ENCODE measurements at places on chromosomes 1 and 21. TPM values are rescaled to one million over a fixed set of nuclear protein-coding genes. Genes with fewer than 3 reads are reported as not detected.

DNA sequence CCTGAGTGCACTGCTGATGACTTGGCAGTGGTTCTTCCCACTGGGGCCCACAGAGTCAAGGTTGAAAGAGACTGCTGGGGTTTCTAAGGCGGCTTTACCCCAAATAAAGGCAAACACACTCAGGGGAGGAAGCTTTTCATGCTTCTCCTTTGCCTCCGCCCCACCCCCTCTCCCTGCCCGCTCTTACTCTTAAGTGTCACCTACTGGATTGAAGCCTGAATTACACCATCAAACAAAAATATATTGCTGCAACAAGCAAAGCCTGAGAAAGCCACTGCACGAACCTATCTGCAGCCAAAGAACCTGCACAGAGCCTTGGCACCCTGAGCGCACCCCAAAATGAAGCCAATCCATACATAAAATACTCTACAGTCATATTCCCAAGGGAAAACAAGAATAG is 63.1 kb downstream of the PTGFR start:
- DNase-seq, result no peak

DNA sequence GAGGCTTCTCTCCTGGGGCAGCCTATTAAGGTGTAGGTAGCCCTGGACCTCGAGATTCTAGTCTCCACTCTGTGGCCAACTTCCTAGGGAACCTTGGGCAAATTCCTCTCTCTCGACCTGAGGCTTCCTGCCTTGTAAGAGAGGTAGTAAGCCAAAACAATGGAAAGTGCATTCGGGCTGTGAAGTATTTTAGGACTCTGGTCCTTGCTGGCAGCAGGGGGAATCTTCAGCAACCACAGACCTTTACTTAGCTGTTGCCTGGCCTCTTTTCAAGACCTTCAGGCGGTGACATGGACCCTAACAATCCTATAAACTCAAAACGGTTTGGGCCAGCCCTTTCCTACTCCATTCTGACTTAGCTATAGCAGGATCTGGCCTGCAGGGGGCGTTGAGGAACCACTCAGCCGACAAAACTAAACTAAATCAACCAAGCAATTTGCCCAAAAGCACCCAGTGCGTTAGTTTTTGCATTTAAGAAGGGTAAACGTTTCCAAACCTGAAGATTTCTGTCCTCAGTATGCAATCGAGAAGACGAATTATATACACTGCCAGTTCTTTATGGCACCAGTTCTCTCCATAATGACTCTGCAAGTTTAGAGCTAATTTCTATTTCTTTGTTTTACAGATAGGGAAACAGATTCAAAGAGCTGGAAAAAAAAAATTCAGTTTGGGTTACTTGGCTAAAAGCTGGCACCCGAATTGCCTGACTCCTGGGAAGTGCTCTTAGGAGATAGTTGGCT is 10.9 kb upstream of the SESN2 start:
- DNase-seq, result peak; percentile 91

GRCh38 chr1:7859406-7859805 is 6.5 kb upstream of the UTS2 start:
- DNase-seq, result no peak

DNA sequence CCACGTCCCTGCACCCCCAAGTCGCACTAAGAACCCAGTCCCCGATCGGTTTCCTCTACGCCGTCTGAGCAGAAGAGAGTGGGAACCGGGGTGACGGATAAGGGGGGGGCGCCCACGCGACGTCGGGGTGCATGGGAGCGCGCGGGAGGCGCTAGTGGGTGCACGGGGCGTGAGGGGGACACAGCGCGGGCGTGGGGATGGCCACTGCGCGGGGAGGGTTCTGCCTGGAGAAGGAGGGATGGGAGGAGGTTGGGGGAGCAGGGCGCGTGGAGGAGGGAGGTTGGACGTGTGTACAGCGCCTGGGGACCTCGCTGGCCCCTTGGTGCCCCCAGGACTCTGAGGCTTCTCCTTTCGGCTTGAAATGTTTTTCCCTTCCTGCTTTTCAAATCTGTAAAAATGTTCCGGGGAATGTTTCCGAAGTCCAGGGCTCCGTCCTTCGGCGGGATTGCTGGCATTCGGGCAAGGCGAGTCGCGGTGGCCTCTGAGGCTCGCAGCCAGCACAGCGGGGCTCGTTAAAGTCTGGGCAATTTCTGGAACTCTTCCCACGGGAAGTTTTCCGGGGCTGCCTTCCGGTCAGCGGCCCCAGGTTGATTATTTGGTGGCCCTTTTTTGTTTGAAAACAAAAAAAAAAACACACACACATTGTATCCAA is 13.1 kb downstream of the RNF220 start:
- no peak for DNase-seq

DNA sequence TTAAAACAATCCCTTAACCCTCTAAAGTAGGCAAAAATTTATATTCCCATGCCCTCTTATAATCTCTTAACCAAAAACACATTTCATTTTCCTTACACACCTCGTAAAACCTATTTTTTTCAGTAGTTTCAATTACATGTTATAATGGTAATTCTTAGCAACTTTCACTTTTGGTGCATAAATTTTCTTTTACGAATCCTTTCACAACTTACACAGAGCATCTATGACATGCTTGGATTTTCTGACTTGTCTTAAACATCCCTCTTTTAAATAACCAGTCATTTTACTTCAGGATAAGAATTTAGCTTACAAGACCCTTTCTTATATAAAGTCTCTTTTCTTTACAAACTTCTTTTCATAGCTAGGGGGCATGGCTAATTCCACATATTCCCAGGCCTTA is 8.9 kb upstream of the MRPL55 start:
- no peak for DNase-seq

- no peak for DNase-seq
Observed at GRCh38 chr1:238360474-238360873, 469.8 kb upstream of the ZP4 start.

DNA sequence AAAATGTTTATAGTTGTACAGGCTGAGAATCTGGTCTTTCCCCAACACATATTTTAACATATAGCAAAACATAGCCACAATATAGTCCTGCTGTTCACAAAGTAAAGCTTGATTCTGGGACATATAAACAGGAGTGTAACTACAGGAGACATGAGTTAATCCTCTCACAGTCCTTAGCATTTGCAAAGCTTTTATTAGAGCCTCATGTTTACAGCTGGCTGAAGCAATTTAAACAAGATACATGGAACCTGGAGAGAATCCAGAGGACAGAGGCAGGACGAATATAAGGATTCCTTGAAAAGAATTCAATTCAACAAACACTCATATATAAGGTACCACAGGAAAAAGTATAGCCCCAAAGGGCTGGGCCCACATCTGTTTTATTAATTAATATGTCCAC is 163.4 kb downstream of the ADGRL4 start:
- DNase-seq, result no peak

- no peak for DNase-seq
Observed at GRCh38 chr1:107454791-107455190, 314.0 kb downstream of the NTNG1 start.

DNA sequence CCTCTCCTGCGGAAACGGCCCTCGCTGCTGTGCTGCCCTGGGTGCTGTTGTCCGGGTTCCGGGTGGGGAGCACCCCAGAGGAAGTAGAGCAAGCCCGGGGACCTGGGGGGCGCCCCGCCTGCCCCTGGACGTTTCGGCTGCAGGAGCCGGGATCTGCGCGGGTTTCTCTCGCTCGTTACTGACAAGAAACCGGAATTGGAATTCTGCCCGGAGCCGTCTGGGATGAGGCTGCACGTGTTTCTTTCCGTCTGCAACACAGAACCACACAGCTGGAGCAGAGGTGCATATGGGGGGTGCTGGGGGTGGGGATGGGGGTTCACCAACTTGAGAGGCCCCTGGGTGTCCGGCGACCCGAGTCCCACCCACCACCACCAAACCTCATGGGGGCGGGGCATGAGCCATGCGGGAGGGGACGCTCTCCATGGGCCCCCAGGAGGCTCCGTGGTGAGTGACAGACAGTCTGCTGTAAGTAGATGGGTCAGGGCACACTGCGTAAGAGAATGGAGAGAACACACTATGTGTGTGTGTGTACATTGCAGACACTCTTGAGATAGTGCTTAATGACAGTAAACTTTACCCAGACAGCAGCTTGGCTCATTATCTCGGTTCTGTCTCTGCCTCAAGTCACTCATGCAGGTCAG is 261.4 kb upstream of the C1orf174 start:
- DNase-seq, result no peak

GRCh38 chr1:116375887-116376728 is 3.1 kb downstream of the ATP1A1 start:
- peak; percentile 91 for DNase-seq

DNA sequence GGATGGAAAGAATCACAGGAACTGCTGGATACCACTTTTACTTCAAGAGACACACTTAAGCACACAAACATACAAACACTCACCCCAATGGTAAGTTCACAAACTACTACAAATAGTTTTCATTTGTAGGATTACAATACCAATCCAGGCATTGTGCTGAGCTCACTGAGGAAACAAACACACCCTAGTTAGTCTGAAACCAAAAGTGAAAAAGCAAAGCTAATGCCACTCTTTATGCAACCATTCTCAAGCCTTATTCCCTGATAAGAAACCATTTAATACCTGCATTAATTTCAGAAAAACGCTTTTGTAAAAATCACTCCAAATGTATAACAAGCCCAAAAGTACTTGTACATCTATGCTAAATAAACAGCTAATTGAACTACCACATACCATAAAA is 38.3 kb downstream of the RNF115 start:
- no peak for DNase-seq

DNA sequence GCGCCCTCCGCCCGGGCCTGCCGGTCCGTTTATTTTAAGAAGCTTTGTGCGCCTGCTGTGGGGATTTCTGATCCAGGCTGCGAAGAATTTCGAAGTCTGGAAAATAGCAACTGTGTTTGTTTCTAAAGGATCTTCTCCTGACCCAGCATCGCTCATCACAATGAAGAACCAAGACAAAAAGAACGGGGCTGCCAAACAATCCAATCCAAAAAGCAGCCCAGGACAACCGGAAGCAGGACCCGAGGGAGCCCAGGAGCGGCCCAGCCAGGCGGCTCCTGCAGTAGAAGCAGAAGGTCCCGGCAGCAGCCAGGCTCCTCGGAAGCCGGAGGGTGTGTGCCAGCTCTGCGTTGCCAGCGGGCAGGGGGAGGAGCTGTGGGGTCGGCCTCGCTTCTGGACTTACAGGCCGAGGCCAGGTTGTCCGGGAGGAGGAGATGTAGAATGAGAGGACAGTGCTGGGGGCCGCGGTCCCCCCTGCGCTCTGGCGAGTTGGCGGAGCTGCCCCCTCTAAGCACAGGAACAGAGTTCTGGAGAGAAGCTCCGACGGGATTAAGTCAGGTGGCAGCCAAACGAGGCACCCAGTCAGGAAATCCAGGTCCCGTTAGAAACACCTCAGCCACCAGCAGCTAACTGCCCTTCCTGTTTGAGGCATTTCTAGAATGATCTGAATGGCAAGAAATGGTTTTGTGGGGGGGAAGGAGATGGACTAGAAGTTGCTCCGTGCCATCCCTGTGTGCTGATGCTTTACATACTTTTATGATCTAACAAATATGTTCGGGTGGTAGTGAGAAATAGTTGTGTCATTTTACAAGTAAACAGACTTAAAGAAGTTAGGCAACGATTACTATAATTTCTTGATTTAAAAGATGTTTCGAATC is 948 bp downstream of the TXLNA start:
- peak; percentile 86 for DNase-seq

DNA sequence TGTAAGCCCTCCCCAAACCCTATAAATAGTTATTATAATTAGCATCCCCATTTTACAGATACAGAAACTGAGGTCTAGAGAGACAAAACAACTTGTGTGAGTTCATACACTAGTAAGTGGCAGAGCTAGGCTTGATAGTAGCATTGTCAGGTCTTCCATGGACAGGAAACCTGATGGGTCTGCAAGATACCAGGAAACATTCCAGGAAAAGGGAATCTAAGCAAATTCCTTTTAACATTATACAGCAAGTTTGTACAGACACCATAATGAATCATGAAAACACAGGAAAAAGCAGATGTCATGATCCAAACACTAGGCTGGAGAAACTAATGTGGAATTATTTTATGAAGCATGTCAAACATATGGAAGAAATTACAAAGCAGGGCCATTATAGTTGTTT is 89.1 kb upstream of the KCNK2 start:
- DNase-seq, result no peak

DNA sequence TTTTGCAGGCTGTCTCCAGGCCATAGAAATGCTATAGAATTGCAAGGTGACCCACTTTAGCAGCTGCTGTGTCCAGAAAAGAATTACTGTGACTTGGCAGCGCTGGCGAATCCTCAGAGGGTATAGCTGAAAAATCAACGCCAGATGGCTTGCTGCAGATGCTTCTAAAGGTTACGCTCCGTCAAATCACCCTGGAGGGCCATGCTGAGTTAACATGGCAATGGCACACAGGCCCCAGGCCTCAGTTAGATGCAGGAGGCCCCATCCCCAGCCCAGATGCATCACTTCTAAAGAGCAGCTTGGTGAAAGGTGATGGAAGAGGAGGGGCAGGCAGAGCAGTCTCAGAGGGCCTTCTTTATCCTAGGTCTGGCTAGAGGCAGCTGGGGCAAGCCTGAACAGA is 18.0 kb downstream of the KIAA1614 start:
- DNase-seq, result no peak

- DNase-seq, result no peak
Observed at GRCh38 chr1:209154912-209155311, 428.6 kb upstream of the CAMK1G start.

DNA sequence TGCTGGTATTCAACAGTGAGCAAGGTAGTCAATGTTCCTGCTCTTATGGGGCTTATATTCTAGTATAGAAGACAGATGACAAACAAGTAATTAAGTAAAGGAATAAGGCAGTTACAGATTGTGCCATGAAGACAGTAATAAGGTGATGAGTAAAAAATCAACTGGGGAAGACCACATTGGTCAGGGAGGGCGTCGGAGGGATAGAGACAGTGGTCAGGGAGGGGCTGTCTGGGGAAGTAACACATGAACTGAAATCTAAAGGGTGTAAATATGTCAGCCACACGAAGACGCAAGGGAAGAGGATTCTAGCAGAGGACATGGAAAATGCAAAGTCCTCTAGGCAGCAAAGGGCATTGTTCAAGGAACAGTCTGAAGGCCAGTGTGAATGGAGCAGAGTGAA is 10.1 kb downstream of the IL12RB2 start:
- no peak for DNase-seq

- DNase-seq, result no peak
Observed at GRCh38 chr1:31607360-31607759, 10.1 kb upstream of the HCRTR1 start.

The MPZ gene
- total RNA-seq, result 2.4 TPM

The CYP4A11 gene
- not detected for total RNA-seq

The PSEN2 gene
- 28.5 TPM for total RNA-seq

The C1orf185 gene
- total RNA-seq, result not detected

The USH2A gene
- total RNA-seq, result 0.18 TPM

The SLC1A7 gene
- total RNA-seq, result not detected

The TNFRSF8 gene
- total RNA-seq, result 0.62 TPM
